ENCODE measurements at places on chromosomes 7 and 10. TPM values are rescaled to one million over a fixed set of nuclear protein-coding genes. Genes with fewer than 3 reads are reported as not detected.

Gene GNGT1
- not detected for total RNA-seq

Gene ADCYAP1R1
- not detected for total RNA-seq

Gene POLR2J2
- 22.9 TPM for total RNA-seq

Gene ZNF438
- 1.7 TPM for total RNA-seq

Gene VSTM4
- total RNA-seq: not detected

Gene MLXIPL
- total RNA-seq: not detected

Gene MPP7
- total RNA-seq: 23.1 TPM

Gene HOXA2
- not detected for total RNA-seq

Gene C10orf67
- not detected for total RNA-seq

Gene SLC18A3
- not detected for total RNA-seq

Gene EXOSC1
- 30.2 TPM for total RNA-seq

Gene C7orf33
- total RNA-seq: not detected

Gene NME8
- not detected for total RNA-seq

Gene CASD1
- total RNA-seq: 19.1 TPM

Gene CYP3A5
- total RNA-seq: not detected

Gene CFAP58
- total RNA-seq: not detected

Gene INHBA
- not detected for total RNA-seq

Gene WASHC2A
- total RNA-seq: 47.9 TPM

Gene SPDYE6
- total RNA-seq: not detected

Gene CDCA7L
- total RNA-seq: 18.4 TPM

Gene HECW1
- total RNA-seq: not detected

Gene PRR15
- not detected for total RNA-seq

Gene FXYD4
- not detected for total RNA-seq

Gene KCND2
- not detected for total RNA-seq

Gene FRMD4A
- total RNA-seq: 0.64 TPM

Gene FAM24A
- not detected for total RNA-seq

Gene FBXO24
- 0.30 TPM for total RNA-seq

Gene CHAT
- total RNA-seq: not detected

Gene VIPR2
- 0.73 TPM for total RNA-seq

Gene SPAM1
- not detected for total RNA-seq

Gene AGAP6
- 7.5 TPM for total RNA-seq

Gene UNCX
- not detected for total RNA-seq

Gene CUZD1
- total RNA-seq: 0.43 TPM

Gene FBXW4
- total RNA-seq: 76.1 TPM

Gene FAM25C
- not detected for total RNA-seq

Gene SLC29A4
- total RNA-seq: 0.16 TPM

Gene RBM33
- total RNA-seq: 184 TPM

Gene CLCN1
- not detected for total RNA-seq

Gene COL28A1
- 0.36 TPM for total RNA-seq

Gene ADGRA1
- not detected for total RNA-seq

Gene CROT
- 5.3 TPM for total RNA-seq

Gene SLC39A12
- total RNA-seq: not detected

Gene OPN1SW
- not detected for total RNA-seq

Gene NUTM2A
- total RNA-seq: 0.25 TPM

Gene DNAJC12
- not detected for total RNA-seq

Gene LGI1
- total RNA-seq: not detected

Gene ENO4
- not detected for total RNA-seq

Gene CACNA2D1
- not detected for total RNA-seq

Gene PFKFB3
- 221 TPM for total RNA-seq

Gene AUTS2
- 55.6 TPM for total RNA-seq

Gene UFSP1
- 2.1 TPM for total RNA-seq

Gene ADAM8
- total RNA-seq: 67.0 TPM

Gene GHRHR
- total RNA-seq: not detected

Measured in CD8-positive, alpha-beta T cell (primary cell).